CD4-positive, alpha-beta T cell treated with Interleukin-6 at 100 ng/mL for 8 hours (primary cell): ENCODE measurements at places on chromosomes 11 and 22.
A peak's percentile ranks its signal among the peaks of the same experiment; 100 is the strongest.

DNA sequence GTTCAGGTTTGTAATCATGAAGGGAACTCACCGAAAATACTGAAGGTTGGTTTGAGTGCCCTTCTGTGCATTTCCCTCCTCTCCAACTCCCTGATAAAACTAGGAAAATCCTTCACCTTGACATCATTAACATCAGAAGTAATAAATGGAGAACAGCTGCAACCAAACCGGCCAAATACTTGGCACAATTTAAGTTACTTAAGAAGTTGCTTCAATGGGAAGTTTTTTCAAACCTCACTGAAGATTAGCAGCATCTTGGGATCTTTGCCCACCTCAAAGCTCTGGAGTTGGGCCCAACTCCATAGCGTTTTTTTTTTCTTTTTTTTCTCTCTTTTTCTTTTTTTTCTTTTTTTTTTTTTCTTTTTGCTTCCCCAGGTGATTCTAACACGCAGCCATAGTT, 784.8 kb downstream of the KCNA4 start:
- no peak for DNase-seq

DNA sequence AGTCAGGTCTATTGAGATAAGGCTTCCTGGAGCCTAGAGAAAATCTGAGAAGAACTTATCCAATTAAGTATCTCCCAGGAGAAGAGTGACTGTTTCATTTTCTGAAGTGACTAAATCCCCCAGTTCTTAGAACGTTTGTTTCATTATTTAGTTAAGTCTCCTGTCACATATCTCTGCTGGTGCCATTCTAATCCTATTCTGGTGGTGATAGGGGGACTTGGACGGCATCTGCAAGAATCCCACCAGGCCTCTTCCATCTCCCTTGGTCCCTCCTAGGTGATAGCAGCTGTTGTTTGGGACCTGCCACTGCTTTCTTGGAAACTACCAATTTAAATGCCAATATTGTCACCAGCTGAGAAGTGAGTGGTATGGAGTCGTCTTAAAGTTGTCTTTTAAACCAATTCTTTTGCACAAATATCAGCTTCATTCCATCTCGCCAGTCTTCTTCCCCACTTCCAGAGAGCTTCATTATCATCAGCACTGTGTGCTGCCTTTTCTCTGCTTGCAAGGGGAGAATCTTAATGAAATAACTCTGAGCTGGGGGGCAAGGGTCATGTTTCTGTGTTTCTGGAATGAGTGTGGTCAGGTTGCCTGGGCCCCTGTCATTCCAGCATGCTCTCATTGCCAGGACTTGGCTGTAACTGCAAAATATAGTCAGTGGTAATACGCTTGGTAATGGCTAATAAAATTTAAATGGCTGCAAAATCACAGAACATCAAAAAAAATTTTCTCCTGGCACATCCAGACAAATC, 104.8 kb downstream of the LDLRAD3 start:
- DNase-seq, result no peak

DNA sequence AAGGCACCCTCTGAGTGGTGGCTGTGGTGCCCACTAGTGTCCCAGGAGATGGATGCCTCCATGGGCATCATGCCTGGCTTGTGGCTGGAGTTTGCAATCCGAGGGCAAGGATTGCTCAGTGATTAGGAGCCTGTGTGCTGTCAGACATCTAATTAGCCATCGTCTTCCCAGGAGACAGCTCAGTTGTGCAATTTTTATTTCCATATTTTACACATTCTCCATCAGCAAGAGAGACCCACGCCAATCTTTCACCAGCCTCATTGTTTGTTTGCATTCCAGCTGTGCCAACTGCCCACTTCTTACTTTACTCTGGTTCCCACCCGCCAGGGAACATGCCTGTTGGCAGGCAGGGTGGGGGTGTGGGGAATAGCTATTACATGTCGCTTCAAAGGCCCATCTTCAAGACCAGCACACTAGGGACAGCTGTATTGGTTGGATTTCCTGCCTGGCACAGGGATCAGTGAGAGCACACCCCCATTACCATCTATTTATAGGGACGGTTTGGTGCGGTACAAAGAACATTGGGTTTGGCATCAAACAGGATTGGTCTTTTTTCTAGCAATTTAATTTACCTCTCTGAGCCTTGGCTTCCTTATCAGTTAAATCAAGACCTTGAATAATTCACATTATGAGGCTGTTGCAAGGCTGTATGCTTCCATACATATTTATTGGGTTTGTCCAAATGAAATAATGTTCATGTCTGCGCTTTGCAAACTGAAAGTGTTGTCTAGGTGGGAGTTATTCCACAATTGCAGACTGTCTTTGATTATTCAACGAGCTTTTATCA, 80.7 kb upstream of the NAV2 start:
- DNase-seq, result no peak

DNA sequence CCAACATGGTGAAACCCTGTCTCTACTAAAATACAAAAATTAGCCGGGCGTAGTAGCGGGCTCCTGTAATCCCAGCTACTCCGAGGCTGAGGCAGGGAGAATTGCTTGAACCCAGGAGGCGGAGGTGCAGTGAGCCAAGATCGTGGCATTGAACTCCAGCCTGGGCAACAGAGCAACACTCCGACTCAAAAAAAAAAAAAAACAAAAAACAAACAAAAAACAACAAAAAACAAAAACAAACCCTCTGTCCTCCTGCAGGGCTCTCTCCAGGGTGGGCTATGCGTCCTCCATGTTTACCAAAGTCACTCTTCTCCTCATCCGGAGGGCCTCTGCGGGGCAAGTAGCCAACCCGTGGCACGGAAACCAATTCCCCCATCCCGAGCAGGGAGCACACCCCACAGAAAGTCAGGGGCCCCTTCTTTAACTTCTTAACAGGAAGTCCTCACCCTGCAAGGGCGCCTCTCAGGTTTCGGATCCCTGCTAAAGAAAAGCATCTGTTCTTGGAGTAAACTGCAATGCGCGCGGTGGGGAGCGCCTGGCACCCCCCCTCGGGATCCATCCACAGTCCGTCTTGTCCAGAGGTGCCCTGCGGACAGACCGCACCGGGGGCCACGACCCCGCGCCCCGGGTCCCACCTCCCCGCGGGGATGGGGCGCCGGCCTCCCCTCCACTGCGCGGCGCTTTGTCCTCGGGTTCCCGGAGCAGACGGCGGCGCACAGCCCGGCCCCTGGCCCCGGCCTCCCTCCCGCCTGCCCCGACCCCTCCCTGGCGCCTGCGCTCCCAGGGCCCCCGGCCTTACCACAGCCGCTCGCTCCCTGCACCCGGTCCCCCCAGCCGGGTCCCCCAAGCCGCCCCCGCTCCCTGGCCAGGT, 712 bp downstream of the CERK start:
- DNase-seq, result peak; percentile 49

DNA sequence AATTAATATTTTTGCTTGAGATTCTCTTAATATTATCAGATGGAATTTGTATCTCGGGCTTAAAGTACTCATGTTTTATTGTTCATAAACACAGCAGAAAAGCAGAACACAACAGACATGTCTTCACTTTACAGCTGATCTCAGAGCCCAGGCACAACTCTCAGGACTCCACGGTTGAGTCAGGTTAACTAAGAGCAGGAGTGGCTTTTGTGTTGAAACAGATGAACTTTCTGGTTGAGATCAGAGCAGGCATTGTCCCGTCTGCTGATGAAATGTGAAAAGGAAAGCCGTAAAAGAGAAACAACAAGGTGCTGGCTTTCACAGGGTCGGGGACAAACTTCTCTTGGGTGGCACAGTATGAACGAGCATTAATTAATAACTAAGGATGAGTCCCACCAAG, 49.0 kb downstream of the JHY start:
- no peak for DNase-seq

- no peak for DNase-seq
Observed at GRCh38 chr22:20587206-20587958, 80.0 kb downstream of the MED15 start.

DNA sequence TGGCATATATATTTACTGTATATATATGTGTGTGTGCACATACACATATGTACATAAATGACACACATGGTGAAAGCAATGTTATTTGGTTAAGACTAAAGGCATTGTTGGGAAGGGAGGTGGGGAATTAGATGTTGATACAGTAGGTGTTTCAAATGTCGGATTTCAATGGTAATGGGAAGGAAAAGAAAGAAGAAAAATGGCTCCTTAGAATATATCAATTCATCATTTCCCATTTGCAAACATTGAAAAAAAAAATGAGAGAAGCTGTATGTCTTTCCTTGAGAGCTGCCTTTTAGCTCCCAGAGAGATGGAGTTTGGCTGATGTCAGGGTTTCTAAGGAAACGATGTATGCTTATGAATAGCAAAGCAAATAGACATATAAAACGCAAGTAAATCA, 33.4 kb upstream of the ATXN10 start:
- no peak for DNase-seq

GRCh38 chr11:97345032-97345431, 955.2 kb downstream of the JRKL start:
- DNase-seq, result no peak
